OCI-LY7 (cell line): ENCODE measurements at places on chromosomes 7 and 10.

DNA sequence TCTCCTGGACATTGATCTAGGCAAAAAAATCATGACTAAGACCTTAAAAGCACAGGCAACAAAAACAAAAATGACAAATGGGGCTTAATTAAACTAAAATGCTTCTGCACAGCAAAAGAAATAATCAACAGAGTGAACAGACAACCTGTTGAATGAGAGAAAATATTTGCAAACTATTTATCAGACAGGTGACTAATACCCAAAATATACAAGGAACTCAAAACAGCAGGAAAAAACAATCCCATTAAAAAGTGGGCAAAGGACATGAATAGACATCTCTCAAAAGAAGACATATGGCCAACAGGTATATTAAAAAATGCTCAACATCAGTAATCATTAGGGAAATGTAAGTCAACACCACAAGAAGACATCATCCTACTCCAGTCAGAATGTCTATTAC, 166.8 kb downstream of the MTERF1 start:
- no peak for DNase-seq

- no peak for DNase-seq
Observed at GRCh38 chr7:31251441-31251840, 89.1 kb downstream of the NEUROD6 start.

DNA sequence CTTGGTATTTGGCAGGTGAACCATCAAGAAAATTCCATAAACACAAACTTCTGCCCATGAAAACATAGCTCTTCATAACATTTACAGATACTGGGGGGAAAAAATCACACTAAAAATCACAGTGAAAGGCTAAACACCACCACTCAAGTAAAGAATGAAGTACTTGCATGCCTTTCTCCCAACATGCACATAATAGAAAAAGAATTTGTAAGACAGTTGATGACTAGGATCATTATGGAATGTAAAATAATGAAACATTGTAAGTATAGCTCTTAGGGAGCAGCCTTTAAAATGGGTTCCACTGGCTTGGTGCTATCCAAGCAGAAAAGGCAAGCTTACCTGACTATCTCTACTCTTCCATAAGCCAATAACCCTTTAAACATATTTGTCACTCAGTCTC, 299.9 kb upstream of the LRRN3 start:
- DNase-seq = no peak

DNA sequence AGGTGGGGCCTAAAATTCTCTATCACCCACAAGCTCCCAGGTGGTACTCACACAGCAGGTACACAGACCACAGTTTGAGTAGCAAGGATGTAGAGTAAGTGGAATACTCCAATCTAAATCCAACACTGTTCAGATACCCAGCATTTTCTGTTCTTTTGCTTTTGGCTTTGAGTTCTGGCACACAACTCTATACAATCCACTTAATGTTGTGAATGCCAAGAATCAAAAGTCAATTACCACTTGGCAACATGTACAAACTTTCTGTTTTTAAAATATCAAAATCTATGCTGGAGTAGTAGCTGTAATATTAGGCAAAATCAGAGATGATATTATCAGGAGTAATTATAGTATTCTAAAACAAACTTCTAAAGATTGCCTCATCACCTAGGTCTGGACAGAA, 133.4 kb upstream of the LRRTM3 start:
- DNase-seq = no peak

GRCh38 chr10:103619424-103620351, 126.2 kb downstream of the NEURL1 start:
- no peak for DNase-seq

DNA sequence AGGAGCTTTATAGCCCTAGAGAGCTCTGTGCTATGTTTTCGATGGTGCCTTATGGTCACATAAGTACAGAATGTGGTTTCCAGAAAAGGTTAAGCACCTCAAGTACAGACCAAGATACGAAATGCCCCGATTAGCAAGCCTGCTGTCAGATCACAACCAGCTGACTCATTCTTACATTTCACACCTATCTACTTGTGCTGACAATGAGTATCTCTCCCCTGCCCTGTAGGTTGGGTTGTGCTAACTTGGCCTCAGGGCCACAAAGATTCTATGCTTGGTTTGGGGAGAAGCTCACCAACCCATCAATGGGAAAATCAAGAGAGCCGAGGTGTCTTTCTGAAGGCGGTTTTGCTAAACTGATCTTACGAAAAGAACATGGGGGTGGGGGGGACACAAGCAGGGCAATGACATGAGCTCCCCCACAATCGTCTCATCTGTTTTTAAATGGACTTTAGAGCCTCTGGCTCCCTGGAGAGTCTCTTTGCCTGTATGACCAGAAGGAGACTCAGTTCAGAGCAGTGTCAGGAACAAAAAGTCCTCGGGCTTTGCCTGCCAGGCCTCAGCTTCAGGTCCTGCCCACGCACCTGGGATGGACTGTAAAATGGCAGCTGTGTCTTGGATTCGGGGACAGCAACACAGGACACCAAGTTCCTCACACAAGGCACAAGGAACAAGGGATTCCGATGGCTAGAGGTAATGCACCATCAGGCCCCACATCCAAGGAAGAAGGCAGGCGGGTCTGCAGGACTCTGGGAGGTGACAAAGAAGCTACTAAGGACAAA, 55.1 kb downstream of the FAM53B start:
- DNase-seq = no peak

- DNase-seq = no peak
Observed at GRCh38 chr10:51951601-51952000, 252.2 kb upstream of the CSTF2T start.

DNA sequence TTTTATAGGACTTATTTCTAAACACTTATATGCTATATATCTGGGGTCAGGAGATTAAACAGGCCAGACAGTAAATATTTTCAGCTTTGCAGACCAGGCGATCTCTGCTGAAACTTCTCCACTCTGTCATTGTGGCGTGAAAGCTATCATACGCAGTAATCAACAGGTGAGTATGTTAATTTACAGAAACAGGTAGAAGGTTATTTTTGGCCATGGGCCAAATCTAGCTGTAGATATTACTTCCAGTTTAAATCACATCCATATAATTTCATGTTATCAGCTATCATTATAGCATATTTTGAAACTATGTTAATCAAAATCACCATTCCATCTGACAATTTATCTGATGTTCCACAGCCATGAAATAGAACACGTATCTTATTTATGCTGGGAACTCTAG, 67.8 kb downstream of the GPR37 start:
- DNase-seq = no peak

GRCh38 chr7:95907337-95907736, 135.0 kb downstream of the DYNC1I1 start:
- no peak for DNase-seq

GRCh38 chr10:83592337-83592935, 546.9 kb upstream of the GHITM start:
- no peak for DNase-seq

- no peak for DNase-seq
Observed at GRCh38 chr7:69605070-69605469, 6.8 kb downstream of the AUTS2 start.

DNA sequence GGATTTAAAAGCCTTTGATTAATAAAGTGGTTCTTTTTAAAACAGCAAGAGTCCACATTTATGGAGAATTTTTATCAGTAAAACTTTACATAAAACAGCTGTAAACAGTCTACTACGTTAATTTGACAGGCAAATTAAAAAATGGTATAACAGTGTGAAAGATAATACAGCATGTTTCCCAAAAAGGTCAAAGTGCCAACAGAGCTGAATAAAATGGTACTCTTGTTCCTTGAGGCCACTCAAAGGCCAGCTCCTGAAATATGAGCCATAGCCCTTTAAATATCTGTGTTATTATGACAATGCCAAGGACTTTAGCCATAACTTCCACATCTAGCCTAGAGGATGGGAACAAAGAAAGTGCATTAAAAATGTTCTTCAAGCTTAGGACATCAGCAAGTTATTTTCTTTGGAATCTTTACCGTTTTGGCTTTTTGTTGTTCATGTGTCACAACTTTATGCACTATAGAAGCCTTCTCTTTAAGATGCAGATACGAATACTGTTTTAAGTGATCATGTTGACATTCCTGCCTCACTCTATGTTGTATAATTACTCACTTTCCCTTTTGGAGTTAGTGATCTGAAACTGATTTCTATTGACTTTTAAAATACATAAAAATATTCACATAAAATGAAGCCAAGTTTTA, 165.6 kb downstream of the RNLS start:
- no peak for DNase-seq

GRCh38 chr10:58796242-58796641, 283.6 kb downstream of the BICC1 start:
- no peak for DNase-seq

GRCh38 chr7:138396251-138397070, 63.6 kb upstream of the TRIM24 start:
- DNase-seq = no peak

DNA sequence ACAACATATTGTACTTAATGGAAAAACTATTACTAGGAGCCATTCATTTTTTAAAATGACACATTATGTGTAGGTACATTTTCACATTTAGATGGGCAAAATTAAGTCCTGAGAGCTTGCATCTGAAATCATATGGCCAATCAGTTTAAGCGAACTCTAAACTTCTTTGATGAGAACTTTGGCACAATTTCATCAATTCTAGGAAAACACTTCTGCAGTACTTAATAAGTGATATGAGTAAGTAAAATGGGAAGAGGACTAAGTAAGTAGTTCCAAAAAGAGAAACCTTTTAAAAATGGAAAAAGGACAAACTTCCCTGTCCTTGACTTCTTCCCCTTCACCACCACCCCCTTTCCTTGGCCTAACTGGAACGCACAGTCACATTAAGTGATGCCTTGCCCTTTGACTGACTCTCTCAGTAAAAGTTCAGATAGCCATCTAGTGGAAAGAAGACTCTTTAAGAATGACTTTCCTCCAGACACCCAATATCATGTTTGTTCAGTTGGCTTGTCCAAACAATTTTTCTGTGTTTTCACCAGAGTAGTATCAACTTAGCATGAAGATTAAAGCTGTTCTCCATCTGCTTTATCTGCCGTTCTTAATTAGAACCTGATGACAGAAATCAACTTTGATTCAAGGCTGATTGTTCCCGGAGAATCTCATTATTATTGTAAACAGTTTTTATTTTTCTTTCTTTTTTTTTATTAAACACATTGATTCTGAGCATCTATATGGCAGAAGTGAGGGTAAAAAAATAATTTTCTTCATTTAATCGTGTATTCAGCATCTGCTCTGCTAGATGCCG, 45.1 kb downstream of the CNNM2 start:
- DNase-seq = no peak

- DNase-seq = no peak
Observed at GRCh38 chr10:99234791-99235657, 628 bp downstream of the HPSE2 start.

- no peak for DNase-seq
Observed at GRCh38 chr10:51215951-51216834, 141.9 kb downstream of the PRKG1 start.

DNA sequence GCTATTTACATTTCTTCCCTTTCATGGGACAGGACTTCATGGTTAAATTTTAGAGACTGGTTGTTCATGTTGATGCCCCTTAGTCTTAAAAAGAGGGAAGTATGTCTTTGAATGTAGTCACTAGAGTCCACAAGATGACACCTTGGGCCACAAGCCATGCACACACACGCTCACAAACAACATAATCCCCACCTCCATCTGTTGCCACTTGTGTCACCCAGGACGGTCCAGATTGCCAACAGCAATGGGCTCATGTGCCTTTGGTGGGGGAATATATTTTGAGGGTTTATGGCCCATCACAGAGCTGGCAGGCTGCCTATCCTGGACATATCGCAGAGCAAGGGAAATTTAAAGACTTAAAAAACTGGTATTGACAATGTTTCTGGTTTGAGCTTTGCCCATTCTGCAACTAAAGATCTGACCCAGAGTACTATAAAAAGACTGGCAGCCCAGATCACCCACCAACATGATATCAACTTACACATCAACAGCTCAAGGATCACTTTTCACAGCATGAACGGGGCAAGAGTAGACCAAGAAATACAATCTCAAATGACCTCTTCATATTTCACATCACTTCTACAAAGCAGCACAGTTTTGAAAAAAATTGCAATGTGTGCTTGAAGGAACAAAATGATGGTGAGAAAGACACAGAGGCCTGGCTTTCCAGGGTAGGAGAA, 50.5 kb downstream of the STRA8 start:
- DNase-seq = no peak
